ENCODE measurements at places on chromosomes 12 and 14. TPM values are rescaled to one million over a fixed set of nuclear protein-coding genes. Genes with fewer than 3 reads are reported as not detected.

CATSPERB gene
- total RNA-seq = 1.6 TPM

MYO1H gene
- not detected for total RNA-seq

RHOJ gene
- 163 TPM for total RNA-seq

DNA sequence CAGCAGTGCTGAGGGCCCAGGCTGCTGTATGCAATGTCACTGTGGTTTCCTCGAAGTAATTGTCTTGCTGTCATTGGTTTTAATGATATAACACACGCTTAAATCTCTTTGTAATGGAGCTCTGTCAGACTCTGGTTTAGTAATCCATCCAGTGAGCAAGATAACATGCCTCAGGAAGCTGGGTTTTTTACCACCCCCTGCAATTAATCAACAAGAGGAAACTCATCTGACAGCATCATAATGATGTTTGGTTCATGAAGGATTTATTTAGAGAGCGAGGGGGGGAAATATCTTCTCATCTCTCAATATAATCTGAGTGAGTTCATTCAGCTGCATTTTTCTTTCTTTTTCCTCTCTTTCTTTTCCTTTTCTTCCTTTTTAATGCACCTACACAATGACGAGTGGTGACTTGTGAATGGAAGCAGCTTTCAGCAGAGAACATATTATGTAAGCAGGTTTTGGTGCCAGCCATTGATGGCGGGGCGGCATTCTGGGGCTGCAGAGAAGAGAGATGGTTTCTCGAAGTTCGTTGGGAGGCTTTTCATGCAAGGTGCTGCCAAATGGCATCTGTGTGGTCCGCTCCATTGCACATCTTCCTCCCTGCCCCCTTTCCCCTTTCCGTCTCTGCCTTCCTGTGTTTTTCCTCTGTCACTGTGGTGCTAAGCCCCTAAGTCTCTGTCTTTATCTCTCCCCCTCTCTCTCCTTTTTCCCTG lies 6.7 kb downstream of the RPH3A start:
- DNase-seq = peak; percentile 62

- DNase-seq = peak; percentile 35
Measured at GRCh38 chr12:109154451-109155438, 38.4 kb downstream of the ACACB start.

CLEC4C gene
- total RNA-seq = not detected

GRCh38 chr14:89420502-89420901 lies 3.5 kb upstream of the FOXN3 start:
- DNase-seq = no peak

DNA sequence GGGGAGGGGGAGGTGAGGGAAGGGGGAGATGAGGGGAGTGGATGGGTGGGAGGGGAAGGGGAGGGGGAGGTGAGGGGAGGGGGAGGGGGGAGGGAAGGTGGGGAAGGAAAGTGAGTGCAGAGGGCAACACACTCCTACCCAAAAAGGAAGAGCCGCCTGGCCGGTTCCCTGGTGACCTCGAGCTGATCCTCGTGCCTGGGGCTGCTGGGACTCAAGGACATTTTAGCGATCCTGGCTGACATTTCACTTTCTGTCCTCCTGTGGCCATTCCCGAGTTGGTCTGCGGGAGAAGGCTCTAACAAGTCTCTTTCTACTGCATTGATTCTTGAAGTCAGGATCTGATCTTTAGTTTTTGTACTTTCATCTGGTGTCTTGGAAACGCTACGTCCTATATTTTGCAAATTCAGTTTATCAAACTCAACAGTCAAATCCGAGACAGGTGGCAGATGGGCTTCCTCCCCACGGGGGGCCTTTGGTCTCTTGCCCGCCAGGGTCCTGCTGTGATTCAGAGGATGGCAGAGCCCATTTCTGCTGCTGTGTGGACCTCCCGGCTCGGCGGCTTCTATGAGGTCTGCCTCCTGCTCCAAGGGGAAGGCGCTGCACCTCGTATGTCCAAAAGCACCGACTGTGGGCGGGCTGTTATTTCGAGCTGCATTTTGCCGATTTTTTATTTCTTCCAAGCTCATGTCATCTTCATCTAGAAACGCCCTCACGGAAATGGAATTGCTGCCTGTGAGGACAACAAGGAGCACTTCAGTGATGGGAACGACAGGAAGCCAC lies 19.1 kb downstream of the PGAM5 start:
- DNase-seq = no peak

- DNase-seq = no peak
Measured at GRCh38 chr12:93978553-93978952, 169.8 kb upstream of the PLXNC1 start.

DNA sequence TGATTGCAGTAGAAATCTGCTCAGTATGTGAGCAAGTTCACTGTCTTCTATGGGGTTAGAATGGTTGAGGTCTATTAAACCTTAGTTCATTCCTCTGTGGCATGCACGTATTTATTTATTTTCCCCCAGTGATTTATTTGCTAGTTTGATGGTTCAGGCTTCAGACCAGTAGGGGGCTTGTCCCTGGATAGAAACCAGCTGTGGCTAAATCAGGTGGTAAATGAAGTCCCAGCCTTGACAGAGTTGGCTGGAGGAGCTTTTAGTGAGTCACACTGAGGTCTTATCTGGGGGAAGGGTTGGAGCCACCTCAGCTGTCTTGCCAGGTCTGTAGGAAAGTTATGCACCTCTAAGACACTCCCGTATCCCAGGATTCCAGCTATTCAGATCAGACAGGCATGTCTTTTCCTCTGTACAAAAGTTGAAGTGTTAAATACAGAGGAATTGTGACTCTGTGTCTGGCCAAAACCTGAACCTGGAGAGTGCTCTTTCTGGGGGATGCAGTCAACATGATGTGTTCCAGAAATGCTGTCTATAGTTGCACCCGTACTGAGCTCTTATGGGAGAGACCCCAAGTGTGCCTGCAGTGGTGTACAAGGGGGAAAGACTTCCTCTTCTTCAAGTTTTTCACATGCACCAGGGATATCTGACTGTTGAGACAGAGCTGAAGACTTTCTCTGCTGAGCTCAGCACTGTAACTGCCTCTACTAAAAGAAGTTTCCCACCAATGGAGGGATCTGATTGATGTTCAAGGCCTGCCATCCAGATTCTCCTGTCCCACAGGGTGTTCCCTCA lies 1322.1 kb downstream of the TMEM121 start:
- no peak for DNase-seq

- DNase-seq = no peak
Measured at GRCh38 chr12:34379142-34379541, 356.8 kb downstream of the ALG10 start.

DNA sequence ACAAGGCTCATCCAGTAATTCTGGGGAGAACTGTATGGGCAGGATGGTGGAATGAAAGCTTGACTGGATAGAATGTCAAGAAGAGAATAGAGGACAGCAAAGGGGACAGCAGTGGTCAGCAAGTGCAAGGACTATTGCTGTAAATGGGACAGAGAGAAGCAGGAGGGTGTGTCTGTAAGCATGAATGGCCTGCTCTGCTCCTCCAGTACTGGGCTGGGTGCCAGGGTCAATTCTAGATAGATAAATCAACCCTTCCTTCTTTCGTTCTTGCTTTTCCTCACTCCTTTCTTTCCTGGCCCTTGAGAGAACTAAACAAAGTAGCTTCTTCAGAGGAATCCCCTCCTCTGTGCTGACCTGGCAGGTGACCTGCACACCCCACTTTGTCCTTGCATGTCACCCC lies 1019.2 kb downstream of the BCL11B start:
- no peak for DNase-seq

DNA sequence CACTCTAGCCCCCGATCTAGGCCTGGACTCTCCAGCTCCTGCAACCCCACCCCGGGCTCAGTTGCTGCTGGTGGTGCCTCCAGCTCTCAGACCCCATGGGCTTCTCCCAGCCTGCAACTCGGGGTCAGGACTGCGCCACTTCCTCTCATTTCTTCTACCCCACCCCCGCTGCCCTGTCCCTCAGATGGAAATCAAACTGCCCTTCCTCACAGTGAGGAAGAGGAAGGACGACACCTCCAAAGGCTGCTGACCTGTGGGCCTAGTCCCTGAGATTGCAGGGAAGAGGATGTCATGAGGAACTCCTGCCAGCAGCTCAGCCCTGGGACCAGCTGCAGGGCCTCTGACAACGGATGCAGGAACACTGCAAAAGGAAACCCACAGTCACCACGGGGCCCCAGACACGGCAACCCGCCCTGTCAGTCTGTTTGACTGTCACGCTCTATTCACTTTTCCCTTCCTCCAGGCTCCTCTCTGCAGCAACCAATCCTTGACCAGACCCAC lies 29.3 kb upstream of the PNMA1 start:
- peak; percentile 84 for DNase-seq

DNA sequence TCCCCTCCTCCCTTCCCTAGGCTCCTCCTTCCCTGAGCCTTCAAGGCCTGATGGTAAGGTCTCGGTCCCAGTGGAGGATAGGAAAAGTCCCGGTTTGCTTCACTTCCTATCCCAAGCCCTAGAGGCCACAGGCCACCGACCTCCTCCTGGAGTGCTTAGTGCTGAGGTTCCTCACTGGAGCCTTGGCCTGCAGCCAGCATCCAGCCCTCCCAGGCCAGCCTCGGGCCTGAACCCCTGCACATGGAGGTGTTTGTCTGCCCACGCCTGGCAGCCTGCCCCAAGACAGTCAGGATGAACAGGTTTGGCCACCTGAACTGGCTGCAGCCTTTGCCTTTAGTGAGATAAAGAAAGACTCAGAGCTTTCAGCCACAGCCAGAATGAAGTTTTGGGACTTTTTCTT lies 15.8 kb upstream of the KRT7 start:
- no peak for DNase-seq

PDE3A gene
- 0.51 TPM for total RNA-seq

DNA sequence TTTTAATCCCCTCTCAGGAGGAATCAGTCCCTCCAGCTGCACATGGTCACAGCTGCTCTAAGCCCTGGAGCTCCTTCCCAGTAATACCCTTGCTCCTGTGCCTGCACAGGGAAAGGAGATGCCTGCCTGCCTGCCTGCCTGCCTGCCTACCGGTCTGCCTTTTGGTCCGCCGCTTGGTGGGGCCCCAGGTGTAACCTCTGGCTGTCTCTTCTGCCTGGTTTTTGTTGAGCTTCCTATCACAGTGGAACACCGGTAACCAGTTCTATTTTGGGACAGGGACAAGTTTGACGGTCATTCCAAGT lies 99.8 kb downstream of the DAD1 start:
- DNase-seq = no peak

FOXN4 gene
- not detected for total RNA-seq

DNA sequence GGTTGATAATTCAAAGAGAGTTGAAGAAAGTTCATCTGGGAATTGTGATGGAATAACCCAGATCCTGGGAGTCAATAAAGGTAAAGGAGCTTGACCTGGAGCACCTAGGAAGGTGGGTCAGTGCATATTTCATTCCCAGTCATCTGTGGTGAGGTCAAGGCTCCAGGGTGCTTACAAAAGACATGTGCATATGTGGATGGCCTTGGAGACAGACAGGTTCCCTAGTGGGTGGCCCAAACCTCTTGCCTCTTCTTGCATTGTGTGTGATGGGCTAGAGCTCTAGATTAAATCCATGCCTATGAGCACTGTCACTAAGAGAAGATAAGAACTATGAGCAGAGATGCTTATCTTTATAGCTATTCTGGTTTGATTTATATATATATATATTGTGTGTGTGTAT lies 75.5 kb upstream of the CISTR start:
- DNase-seq = no peak

DNA sequence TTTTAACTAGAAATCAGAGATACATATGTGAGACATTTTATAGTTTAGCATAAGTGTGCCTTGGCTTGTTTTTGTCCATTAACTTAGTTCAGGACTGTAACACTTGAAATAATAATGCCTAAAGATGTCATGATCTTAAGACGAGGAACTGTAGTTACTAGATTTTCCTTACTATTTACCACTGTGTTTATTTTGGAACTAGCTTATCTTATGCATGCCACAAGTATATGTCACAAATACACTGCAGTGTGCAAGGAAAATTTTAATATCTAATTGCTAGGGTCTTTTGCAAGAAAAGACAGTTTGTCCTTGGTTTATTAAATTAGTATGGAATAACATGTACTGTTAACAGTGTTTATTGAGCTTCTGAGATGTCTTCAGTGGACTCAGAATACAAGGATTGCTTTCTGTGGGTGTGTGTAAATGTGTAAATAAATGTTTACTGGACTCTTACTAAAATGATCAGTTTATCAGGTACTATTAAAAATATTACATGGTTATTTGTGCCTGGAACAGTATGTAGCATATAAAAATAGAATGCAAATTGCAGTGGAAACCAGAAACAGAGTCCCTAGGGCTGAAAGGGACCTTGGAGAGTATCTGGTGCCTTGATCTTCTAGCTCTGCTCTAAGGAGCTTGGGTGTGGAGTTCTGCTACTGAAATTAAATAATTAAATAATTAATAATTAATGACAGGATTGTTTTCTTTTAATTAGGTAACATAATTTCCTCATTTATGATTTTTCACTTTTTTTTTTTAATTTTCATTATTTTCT lies 58.1 kb downstream of the FGD4 start:
- DNase-seq = peak; percentile 37

PRKD1 gene
- total RNA-seq = 4.5 TPM

- no peak for DNase-seq
Measured at GRCh38 chr12:89829434-89829975, 120.9 kb upstream of the ATP2B1 start.

- no peak for DNase-seq
Measured at GRCh38 chr12:111447571-111448265, 42.0 kb downstream of the SH2B3 start.

Data from dermis microvascular lymphatic vessel endothelial cell (primary cell).